Thoracic aorta (tissue), 2 donors: ENCODE measurements at places on chromosomes 6 and 20.

DNA sequence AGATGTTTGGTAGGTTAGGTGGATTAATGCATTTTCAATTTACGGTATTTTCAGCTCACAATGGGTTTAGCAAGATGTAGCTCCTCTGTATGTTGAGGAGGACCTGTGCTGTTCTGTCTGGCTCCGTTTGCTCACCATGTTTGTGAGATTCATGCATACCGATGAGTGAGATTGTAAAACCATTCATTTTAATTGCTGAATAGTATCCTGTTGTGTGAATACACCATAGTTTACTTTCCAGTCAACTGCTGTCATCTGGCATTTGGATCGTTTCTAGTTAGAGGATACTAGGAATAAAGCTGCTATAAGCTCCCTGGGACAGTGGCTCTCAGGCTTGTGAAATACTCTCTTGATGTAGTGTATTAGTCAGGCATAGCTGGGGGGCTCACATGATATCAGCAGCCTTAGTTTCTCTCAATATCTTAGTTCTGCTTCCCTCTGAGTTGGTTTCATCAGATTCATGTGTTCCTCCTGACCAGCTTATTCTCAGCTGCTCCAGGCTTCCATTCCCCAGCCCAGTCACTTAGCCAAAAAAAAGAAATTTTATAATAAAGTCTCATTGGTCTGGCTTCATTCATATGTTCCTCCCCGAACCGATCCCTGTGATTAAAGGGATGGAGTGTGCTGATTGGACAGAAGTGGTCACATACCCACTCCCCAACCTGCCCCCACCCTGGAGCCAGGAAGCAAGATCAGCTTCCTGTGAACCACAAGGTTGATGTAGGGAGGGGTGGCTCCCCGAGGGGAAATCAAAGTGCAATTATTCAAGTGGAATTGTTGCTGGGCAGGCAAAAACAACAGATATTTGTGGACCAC is 10.9 kb upstream of the B4GALT5 start:
- no peak for DNase-seq

GRCh38 chr20:12466915-12467314 is 541.9 kb upstream of the SPTLC3 start:
- DNase-seq = no peak

GRCh38 chr6:19325335-19325789 is 511.8 kb upstream of the ID4 start:
- no peak for DNase-seq

- DNase-seq = peak; percentile 93
Measured at GRCh38 chr20:23152308-23152892, 66.3 kb upstream of the CD93 start.

GRCh38 chr6:36054415-36054814 is 26.8 kb downstream of the MAPK14 start:
- DNase-seq = no peak

- no peak for DNase-seq
Measured at GRCh38 chr6:18350712-18351111, 36.4 kb upstream of the RNF144B start.

DNA sequence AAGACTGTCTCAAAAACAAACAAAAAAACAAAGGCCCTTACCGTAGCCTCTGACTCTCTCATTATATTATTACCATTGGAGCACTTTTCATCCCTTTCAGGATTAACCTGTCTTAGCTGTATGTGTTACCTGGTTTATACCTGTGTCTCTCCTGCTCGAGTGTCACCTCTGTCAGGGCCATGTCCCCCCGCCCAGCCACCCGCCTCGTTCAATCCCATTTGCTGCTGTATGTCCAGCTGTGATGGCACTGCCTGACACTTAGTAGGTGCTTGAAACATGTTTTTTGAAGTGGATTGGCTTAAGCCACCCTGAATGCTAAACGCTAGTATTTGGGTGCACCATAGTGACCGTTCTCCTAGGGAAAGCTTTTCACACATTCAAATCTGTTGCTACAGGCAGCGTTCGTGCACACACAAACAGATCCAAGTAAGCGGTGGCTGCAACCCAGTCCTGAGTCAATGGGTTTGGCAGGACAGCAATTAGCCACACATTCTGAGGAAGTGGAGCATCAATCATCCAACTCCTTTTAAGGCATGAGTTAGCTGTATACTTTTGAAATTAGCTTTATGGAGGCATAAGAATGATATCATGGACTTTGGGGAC is 98.9 kb upstream of the ZNF217 start:
- peak; percentile 28 for DNase-seq

DNA sequence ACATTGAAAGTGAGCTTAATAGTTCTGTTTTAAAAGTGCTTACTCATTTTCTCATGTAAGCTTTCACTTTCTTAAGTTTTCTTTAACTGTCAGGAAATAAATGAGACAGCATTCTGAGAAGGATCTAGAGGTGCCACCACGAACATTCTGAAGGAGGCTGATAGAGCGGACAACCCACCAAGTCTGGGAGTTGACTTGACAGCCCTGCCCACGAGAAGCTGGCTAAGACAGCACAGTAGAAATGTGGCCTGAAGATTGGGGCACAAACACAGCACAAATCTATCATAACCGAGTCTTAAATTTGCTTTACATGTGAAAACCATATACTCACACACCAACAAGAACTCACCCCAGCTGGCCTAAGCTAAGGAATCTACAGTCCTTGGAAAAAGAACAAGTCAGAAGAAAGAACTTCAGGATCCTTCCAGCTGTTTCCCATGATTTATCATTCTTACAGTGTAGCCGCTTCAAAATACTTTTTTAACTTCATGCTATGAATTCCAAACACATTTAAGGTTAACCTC is 144.2 kb upstream of the TNFAIP3 start:
- DNase-seq = no peak

DNA sequence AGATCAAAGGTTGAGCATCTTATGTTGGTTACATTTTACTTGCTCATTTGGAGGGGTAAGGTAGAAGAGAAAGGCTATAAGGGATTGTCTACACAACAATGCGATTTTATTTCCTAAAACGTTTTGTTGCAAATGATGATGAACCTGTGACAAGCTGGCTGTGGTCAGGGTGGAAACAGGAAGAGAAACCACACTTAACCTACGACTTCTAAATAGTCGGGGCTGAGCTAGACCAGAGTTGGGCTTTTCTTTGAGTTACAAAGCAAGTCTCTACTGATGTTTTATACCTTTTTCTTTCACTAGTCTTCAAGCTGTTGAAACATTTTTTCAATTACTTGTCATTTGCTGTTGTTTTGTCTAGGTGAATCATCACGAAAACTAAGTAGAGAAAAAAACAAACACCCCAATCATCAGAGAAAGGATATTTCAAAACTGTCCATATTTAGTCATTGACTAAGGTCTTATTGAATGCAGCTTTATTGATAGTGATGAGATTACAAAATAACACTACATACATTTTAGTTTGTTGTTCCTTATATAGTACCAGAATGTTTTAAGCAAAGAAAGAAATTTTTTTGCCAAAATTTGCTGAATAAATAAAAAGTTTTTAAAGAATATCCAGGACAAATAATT is 18.0 kb downstream of the KLHL31 start:
- no peak for DNase-seq

DNA sequence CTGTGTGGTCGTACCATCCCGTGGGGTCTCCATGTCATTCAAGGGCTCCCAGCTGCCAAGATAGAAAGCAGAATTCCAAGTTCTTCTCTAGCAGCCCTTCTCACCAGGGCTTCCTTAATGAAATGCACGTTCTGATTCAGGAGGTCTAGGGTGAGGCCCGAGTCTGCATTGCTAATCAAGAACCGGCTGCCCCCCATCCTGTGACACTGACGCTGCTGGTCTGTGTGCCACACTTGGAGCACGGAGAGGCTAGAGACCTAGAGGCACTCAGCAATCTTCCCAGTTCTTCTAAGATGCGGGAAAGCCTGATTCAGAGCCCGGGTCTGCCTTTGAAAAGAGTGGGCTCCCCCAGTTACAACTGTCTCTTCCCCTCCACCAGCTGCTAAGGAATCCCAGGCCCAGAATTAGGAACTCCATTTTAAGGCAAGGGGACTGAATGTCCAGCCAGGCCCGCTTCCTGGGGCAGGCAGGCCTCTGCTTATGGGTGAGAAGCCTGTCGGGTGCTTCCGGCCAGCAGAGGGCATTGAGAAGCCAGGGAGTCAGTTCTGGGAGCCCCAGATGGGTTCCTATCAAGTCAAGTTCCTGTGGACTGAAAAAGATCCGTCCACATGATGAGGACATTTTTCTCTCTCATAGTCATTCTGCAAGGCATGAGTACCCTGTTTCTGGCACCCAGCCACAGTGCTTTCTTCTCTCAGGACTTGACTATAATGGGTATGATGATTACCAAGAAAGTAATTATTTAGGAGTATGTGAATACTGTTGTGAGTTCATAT is 69.8 kb upstream of the RIN2 start:
- DNase-seq = peak; percentile 48

DNA sequence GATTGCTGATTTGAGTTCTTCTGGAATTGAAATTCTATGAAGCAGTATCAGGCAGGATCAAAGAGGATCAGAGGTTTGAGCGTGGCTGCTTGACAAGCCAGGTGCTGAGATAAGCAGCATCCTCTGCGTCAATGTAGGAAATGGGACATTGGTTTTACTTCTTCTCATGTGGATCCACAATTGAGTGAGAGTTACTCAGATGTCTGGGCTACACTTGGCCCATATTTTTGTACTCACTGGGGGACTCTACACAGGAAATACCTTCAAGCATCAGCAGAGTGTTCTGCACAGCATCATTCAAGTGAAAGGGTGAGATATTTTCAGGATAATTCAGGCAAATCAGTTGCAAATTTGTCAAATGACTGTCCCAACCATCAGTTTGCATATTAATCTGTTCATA is 613.9 kb upstream of the ARID1B start:
- no peak for DNase-seq

- DNase-seq = no peak
Measured at GRCh38 chr6:85865420-85866369, 223.0 kb upstream of the SYNCRIP start.

DNA sequence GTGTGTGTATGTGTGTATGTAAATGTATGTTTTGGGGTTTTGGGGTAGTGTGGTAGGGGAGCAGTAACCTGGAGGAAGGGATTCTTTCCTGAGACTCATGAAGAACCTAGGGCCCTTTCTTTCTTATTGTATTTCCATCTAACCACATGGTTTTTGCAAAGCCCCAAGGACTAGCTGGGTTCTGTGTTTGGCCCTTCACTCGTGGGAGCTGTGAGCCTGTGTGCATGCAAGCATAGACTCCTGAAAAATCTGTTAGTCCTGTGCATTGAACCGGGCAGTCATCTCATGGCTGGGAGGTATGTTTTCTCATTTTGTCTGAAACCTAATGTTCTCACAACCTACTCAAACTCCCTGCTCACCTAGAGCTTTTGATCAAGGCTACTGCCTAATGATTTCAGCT is 219.1 kb downstream of the PHACTR1 start:
- no peak for DNase-seq

- DNase-seq = no peak
Measured at GRCh38 chr6:90179190-90180169, 117.2 kb downstream of the BACH2 start.

DNA sequence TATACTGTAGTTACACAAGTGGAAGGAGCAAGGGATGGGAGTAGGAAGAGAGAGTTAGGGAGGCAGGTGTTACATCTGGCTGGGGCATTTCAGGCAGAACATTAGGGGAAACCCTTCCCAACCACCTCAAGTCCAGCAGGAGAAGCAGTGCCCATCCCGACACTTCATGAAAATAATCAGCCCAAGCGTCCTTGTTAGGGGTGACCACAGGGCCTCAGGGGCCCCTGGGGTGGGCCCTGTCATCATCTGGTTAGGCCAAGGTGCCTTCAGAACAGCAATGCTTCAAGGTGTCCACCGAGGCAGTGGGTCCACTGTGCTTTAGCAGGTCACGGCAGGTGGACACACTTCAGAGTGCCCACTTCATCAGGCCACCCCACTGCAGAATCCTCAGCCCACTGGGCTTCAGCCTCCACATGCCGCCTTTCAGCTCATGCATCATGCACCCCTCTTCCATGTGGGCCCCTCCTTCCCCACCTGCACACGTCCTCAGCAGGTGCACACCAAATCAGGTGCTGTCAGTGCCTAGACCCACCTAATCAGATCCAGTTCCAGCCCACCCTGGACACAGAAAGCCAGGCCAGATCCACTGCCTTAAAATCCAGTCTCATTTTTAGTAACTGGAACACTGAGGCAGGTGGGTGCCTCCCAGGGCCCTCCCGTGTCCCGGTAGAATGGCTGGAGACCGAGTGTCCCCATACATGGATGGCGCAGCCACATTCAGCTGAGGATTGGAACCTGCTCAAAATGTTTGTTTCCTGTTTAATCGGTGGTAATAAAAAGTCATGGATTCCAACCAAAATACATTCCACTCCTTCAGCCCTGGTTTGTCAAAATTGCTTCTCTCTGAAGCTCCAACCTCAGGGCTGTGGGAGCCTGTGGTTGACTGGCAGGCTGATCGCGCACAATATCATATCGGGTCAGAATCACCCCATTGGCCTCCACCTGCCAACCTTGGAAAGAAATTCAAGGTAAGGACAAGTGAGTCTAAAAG is 99.5 kb downstream of the ANKRD60 start:
- DNase-seq = no peak

DNA sequence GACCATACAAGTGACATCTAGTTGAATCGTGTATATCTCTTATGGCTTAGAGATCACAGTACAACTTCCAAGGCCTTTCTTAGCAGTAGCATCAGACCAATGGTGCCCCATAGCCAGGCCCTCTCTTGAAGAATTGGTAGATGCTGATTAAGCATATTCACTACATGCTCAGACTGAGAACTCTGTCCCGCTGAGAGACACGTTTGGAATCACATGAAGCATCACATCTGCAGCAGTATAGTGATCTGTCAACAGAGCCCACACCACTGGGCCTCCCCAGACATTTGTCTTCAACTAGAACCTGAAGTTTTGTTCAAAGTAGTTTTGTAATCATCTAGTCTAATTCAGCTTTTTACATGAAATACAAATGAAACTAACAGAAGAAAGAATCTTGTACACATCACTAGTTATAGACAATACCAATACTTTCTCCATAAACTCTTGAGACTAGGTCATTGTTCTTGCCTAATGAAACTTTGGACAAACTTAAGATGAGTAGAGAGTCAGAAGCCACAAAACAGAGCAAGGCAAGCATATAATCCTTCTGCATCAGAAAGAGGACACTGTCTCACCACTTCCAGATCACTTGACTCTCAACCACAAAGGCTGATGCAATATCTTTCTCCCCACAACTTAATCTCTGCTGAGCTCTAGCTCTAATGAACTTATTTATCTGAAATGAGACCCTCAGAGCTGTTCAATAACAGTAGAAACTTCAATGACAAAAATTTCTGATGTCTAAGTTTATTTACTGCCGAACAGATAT is 182.7 kb downstream of the TBX18 start:
- DNase-seq = no peak

DNA sequence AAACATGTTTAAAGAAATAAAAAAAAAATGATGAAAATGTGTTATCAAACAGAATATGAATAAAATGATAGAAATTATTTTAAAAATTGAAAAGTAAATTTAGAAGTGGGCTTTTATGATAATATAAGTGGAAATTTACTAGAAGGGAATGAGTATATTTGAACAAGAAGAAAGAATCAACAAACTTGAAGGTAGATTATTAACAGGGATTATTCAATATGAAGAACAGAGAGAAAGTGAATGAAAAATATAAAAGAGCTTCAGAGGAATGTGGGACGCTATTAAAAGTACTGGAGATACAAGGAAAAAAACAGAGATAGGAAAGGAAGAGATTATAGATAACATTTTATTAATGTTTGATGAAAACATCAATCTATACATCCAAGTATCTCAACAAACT is 1014.4 kb upstream of the CITED2 start:
- DNase-seq = no peak
